Activated T-helper 1 cell treated with anti-CD3 and anti-CD28 coated beads, Interleukin-2, amount 50 U/mL, for 16 hours (primary cell): ENCODE measurements at places on chromosomes 7 and 10.

- peak; percentile 20 for DNase-seq
Measured at GRCh38 chr10:124611738-124612137, 132.4 kb downstream of the FAM53B start.

DNA sequence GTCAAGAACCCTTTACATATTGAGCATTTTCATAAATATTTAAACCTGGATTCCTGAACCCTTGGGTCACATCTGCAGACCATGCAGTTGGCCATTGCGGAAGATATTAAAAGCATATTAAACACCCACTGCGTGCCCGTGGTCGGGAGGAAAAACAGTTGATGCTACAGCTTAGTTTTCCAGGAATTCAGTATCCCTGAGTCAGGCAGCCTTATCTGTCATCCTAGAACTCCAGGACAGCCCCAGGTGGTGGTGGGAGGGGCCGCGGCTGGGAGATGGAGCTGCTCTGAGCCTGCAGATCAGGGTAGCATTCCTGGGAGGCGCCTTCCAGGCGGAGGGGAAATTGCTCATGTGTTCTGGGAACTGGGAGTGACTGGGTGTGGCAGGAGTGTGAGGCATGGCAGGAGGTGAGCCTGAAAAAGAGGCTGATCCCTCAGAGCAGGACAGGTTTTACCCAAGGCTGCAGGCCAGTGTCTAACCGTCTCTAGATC lies 222.9 kb upstream of the SH2B2 start:
- no peak for DNase-seq

DNA sequence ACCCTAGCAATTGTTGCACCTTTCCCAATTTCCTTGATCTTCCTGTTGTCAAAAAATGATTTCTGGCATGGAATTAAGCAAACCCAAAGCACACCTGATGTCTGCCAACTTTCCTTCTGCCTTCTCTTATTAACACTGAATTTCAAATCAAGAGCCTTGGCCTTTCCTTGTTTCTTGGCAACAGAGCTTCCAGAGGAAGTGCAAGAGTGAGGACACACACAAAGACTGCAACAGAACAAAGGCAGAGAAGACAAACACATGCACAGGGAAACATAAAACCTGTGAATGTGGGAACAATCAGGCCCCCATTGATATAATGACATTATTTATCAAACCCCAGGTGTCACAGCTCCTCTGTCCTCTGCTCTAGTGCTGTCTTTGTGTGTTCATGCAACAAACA lies 73.0 kb upstream of the IL6 start:
- no peak for DNase-seq

DNA sequence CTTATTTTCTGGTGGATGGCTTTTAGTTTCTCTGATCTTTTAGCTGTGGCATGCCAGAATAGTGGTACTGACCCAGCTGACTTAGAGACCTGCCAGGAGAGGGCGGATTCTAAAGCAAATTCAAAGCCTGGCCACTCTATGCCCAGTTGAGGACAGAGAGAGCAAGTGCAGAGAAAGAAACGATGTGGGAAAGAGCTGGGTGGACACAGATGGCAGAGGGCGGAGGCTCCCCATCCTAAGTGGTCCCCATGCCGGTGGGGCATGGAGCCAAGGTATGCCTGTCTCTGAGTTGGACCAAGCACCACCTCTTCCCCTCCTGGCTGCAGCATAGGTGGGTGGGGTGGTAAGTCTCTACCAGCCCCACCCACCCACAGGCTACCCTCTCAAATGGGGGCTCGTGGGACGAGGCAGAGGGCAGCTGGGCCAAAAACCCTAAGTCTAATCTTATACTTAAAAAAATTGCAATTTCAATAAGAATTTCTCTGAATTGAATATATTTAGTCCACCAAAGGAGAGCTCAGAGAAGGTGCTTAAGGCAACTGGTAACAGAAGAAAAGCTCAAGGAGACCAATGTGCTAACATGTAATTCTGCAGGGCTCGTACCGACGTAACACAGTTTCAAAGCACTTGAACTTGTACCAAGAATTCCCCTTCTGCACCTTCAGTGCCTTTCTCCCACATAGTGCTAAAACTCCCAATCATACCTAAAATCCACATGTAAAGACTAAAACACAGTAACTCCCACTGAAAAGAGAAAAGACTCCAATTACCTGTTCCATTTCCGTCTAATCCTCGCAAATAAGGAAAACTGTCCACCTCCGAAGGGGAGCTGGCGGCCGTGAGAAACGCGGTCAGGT lies 85.7 kb upstream of the NMT2 start:
- no peak for DNase-seq

DNA sequence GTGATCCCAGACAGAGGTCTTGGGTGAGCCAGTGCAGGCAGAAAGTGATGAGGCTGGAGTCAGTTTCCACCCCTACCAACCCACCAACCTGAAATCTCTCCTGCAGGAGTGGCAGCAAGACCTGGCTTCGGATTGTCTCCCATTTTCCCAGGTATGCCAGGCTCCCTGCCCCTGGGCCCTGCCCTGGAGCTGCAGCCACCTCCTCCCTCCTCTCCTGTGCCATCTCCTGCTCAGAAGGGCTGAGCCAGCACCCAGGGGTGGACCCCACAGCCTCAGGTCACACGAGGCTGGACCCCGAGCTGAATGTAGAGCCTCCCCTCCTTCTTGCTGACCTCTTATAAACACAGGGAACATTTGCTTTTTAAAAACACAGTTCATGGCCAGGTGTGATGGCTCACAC lies 17.0 kb upstream of the LIMK1 start:
- no peak for DNase-seq

GRCh38 chr10:61812052-61812721 lies 89.3 kb upstream of the ARID5B start:
- DNase-seq = no peak
